ENCODE measurements at places on chromosomes 2 and 18.

- no peaks in the 10 kb centered on the region for H3K36me3 ChIP-seq
- no peak overlapping the region for H3K4me3 ChIP-seq
- no peaks in the 10 kb centered on the region for H3K27me3 ChIP-seq
- no peaks in the 10 kb centered on the region for H3K4me1 ChIP-seq
Observed at GRCh38 chr2:20401489-20401835, 45.4 kb upstream of the RHOB start.

DNA sequence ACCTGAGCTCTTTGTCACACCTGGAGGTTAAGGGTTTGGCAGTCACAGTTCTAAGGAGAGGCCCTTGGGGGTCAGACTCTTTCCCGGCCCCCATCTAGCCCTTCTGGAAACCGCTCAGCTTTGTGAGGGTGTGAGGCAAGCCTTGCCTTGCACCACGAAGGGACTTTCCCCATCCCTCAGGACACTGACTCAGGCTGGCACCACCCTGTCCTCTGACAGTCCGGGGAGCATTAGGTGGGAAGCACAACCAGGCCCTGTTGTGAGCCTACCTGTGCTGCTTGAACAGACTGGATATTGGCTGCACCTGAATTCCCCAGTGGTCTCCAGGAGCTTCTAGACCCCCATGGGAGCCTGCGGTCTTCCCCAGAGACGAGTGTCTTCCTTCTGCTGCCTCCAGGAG lies 47.0 kb upstream of the GBX2 start:
- no peak overlapping the region for H3K4me3 ChIP-seq
- DNase-seq = no peak
- H3K36me3 ChIP-seq = no peaks in the 10 kb centered on the region
- H3K27me3 ChIP-seq = peaks cover 2% of the 10 kb centered on the region
- H3K4me1 ChIP-seq = no peaks in the 10 kb centered on the region

DNA sequence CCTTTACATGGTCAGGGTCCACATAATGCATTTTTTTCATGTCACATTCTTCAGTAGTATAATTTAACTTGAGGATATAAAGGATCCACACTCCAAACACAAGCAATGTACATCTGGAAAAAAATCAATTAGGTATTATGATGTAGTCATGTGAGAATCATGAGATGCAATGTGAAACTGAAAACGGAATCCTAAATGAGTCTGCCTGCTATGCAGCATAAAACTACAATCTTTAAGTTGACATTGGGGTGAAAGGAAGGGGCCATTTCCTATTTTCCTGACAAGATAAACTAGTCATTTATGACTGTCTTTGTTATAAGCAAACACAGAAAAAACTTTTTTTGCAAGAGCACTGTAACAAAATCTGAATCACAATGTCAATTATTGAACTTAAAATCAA lies 27.6 kb downstream of the ST3GAL5 start:
- no peaks in the 10 kb centered on the region for H3K36me3 ChIP-seq
- no peak overlapping the region for H3K4me3 ChIP-seq
- no peak overlapping the region for H3K27ac ChIP-seq
- H3K27me3 ChIP-seq = no peaks in the 10 kb centered on the region
- DNase-seq = no peak

GRCh38 chr2:25190536-25190935 lies 22.2 kb upstream of the POMC start:
- no peaks in the 10 kb centered on the region for H3K36me3 ChIP-seq
- H3K27ac ChIP-seq = no peak overlapping the region
- DNase-seq = no peak
- no peak overlapping the region for H3K4me3 ChIP-seq
- H3K27me3 ChIP-seq = no peaks in the 10 kb centered on the region

- H3K4me1 ChIP-seq = no peaks in the 10 kb centered on the region
- H3K4me3 ChIP-seq = no peak overlapping the region
- no peak for DNase-seq
- no peak overlapping the region for H3K27ac ChIP-seq
Observed at GRCh38 chr2:7604456-7604855, 687.2 kb downstream of the RNF144A start.

GRCh38 chr2:166519391-166519962 lies 25.4 kb upstream of the SCN7A start:
- no peaks in the 10 kb centered on the region for H3K27me3 ChIP-seq
- H3K4me1 ChIP-seq = no peaks in the 10 kb centered on the region
- no peak overlapping the region for H3K27ac ChIP-seq
- DNase-seq = no peak
- no peaks in the 10 kb centered on the region for H3K36me3 ChIP-seq

- DNase-seq = no peak
- no peak overlapping the region for H3K4me3 ChIP-seq
- H3K4me1 ChIP-seq = no peaks in the 10 kb centered on the region
- H3K27ac ChIP-seq = no peak overlapping the region
- no peaks in the 10 kb centered on the region for H3K36me3 ChIP-seq
Observed at GRCh38 chr2:223751012-223751411, 86.4 kb downstream of the AP1S3 start.

GRCh38 chr18:26017929-26018328 lies 72.5 kb downstream of the SS18 start:
- H3K36me3 ChIP-seq = peaks cover 20% of the 10 kb centered on the region
- H3K4me3 ChIP-seq = no peak overlapping the region
- H3K4me1 ChIP-seq = no peaks in the 10 kb centered on the region
- no peak for DNase-seq
- no peaks in the 10 kb centered on the region for H3K27me3 ChIP-seq
- no peak overlapping the region for H3K27ac ChIP-seq

DNA sequence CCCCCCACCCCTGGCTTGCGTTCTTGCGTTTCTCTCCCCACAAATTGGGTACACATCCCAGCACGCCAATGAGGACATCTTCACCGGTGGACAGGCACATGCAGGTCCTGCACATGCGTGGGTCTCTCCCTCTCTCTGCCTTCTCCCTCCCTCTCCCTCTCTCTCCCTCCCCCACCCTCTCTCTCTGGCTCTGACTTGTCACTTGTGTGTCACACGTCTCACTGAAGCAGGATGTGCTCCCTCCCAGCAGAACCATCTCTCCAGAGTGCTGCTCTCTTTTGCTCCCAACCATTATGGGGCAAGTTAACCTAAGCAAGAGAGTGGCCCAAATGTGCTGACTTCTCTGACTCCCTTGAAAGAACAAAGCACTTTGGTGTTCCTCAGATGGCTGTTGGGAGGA lies 120.8 kb upstream of the CAB39 start:
- H3K36me3 ChIP-seq = no peaks in the 10 kb centered on the region
- H3K27ac ChIP-seq = no peak overlapping the region
- DNase-seq = no peak
- H3K4me3 ChIP-seq = no peak overlapping the region

- DNase-seq = no peak
- no peaks in the 10 kb centered on the region for H3K36me3 ChIP-seq
- H3K4me1 ChIP-seq = peaks cover 7% of the 10 kb centered on the region
- H3K27ac ChIP-seq = no peak overlapping the region
Observed at GRCh38 chr2:160247296-160248035, 47.4 kb upstream of the ITGB6 start.

DNA sequence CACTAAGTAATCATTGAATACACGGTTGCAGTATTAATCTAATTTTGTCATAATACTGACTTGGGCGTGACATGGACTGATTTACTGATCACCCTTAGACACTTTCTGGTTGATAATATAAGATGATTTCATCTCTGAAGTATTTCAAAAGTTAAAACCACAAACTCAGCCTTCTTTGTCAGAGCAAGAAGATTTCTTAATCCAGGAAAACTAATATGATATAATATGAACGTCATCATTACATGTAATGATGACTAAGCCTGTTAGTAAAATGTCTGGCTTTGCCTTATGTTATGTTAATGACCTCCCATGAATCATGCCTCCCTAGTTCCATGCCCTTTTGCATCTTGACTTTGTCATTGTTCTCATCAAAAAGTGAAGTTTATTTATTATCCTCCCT lies 1325.0 kb upstream of the CDH2 start:
- H3K4me1 ChIP-seq = no peaks in the 10 kb centered on the region
- no peaks in the 10 kb centered on the region for H3K36me3 ChIP-seq
- H3K4me3 ChIP-seq = no peak overlapping the region
- no peak overlapping the region for H3K27ac ChIP-seq

GRCh38 chr2:148646231-148646559 lies 1.6 kb downstream of the EPC2 start:
- no peaks in the 10 kb centered on the region for H3K36me3 ChIP-seq
- H3K27me3 ChIP-seq = no peaks in the 10 kb centered on the region
- no peak for DNase-seq
- H3K4me1 ChIP-seq = peaks cover 7% of the 10 kb centered on the region
- peak overlapping the region; percentile 100 for H3K27ac ChIP-seq

GRCh38 chr2:9021563-9022211 lies 18.2 kb upstream of the MBOAT2 start:
- no peaks in the 10 kb centered on the region for H3K27me3 ChIP-seq
- H3K27ac ChIP-seq = no peak overlapping the region

GRCh38 chr2:232097260-232097659 lies 135.7 kb downstream of the DIS3L2 start:
- H3K36me3 ChIP-seq = no peaks in the 10 kb centered on the region
- no peaks in the 10 kb centered on the region for H3K4me1 ChIP-seq
- no peak overlapping the region for H3K27ac ChIP-seq
- H3K4me3 ChIP-seq = no peak overlapping the region

DNA sequence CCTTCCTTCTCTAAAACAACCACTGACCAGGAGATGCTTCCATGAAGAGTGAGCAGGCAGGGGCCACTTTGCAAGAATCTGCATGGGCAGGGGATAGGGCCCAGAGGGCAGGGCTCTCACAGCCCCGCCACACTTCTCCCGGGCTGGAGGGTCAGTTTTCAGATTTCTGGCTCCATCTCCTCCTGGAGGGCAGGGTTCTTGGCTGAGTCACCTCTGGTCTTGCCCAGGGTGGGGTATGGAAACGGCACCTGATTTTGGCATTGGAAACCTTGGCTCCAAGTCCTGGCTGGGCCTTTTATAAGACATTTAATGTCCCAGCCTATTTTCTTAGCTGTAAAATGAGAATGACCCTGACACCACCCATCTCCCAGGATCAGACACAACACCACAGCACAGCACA lies 27.6 kb upstream of the ASPRV1 start:
- peaks cover 8% of the 10 kb centered on the region for H3K36me3 ChIP-seq
- H3K4me1 ChIP-seq = no peaks in the 10 kb centered on the region
- H3K27me3 ChIP-seq = no peaks in the 10 kb centered on the region
- no peak for DNase-seq
- H3K27ac ChIP-seq = no peak overlapping the region

GRCh38 chr18:64134044-64134747 lies 14.7 kb downstream of the LINC00305 start:
- H3K4me1 ChIP-seq = no peaks in the 10 kb centered on the region
- no peaks in the 10 kb centered on the region for H3K36me3 ChIP-seq
- H3K27me3 ChIP-seq = no peaks in the 10 kb centered on the region
- no peak overlapping the region for H3K4me3 ChIP-seq
- H3K27ac ChIP-seq = peak overlapping the region; percentile 47

DNA sequence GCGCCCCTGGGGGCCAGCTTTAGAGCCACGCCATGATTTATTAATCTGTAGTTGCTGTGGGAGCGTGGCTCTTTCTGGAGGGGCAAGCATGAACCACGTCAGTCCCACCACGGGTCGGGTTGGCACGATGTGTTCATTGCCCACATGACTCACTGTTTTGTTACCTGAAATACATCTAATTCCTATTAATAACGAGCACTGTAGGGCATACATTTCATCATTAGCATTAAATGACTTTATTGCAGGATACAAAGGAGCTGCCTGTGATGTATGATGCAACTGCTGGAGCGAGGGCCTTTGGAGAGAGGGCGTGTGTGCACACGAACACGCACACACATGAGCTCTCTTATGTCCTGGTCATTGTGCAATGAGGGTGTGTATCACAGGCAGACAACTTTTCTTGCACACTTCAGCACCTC lies 127.0 kb downstream of the INHBB start:
- no peak overlapping the region for H3K4me3 ChIP-seq
- no peak for DNase-seq
- H3K4me1 ChIP-seq = peaks cover 42% of the 10 kb centered on the region
- H3K27me3 ChIP-seq = no peaks in the 10 kb centered on the region
- peak overlapping the region; percentile 69 for H3K27ac ChIP-seq

DNA sequence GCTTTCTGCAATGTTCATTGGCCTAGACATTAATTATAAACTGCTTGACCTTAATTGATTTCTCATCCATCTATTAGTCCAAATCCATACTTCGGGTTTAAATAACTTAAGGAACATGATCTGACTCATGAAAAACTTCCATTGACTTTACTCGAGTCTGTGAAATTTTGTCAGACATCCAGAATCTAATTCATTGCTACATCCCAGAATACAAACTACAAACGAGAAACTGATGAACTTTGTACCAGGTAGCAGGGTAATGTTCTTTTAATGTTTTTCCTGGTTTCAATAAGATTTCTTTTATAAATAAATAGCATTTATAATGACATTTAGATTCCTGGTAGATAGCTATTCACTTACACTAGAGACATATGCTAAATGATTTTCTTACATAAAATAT lies 36.0 kb upstream of the IKZF2 start:
- no peak overlapping the region for H3K4me3 ChIP-seq
- no peak overlapping the region for H3K27ac ChIP-seq
- H3K36me3 ChIP-seq = no peaks in the 10 kb centered on the region
- H3K27me3 ChIP-seq = no peaks in the 10 kb centered on the region

DNA sequence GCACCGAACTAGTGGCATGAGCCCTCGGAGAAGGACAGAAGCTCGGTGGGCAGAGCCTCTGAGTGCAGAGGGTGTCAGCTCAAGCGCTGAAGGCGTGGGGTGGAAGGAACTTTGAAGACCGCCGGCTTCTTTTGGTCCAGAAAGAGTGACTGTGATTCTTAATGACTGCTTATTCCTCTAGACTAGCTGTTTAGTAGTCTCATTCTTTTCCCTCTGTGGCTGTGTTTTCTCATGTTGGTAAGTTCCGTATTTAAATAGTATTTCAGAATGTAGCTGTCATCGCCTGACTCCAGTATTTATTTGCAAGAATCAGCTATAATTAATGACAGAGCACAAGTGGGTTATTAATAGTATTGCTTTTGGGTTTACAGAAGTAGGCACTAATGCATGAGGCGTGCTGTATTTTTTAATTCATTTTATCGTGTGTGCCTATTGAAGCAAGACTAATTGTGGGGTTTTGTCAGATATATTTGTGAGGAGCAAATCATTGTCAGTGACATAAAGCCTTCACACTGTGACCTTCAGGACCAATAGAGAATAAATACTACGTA lies 80.8 kb upstream of the NFATC1 start:
- no peak overlapping the region for H3K4me3 ChIP-seq
- no peak for DNase-seq
- no peak overlapping the region for H3K27ac ChIP-seq
- no peaks in the 10 kb centered on the region for H3K4me1 ChIP-seq
- H3K36me3 ChIP-seq = no peaks in the 10 kb centered on the region
- H3K27me3 ChIP-seq = no peaks in the 10 kb centered on the region

- H3K36me3 ChIP-seq = no peaks in the 10 kb centered on the region
- no peaks in the 10 kb centered on the region for H3K4me1 ChIP-seq
- no peak overlapping the region for H3K4me3 ChIP-seq
- no peak overlapping the region for H3K27ac ChIP-seq
- no peak for DNase-seq
- H3K27me3 ChIP-seq = no peaks in the 10 kb centered on the region
Observed at GRCh38 chr2:121801916-121802315, 46.5 kb downstream of the TSN start.

- H3K4me3 ChIP-seq = no peak overlapping the region
- DNase-seq = no peak
- H3K36me3 ChIP-seq = peaks cover 5% of the 10 kb centered on the region
Observed at GRCh38 chr2:119932809-119933208, 80.1 kb upstream of the EPB41L5 start.

GRCh38 chr2:63875559-63876245 lies 34.0 kb downstream of the UGP2 start:
- no peak overlapping the region for H3K27ac ChIP-seq
- DNase-seq = no peak
- H3K27me3 ChIP-seq = no peaks in the 10 kb centered on the region
- no peak overlapping the region for H3K4me3 ChIP-seq
- H3K36me3 ChIP-seq = no peaks in the 10 kb centered on the region

GRCh38 chr2:150109028-150109427 lies 378.4 kb downstream of the RND3 start:
- no peak overlapping the region for H3K27ac ChIP-seq
- no peaks in the 10 kb centered on the region for H3K27me3 ChIP-seq
- no peaks in the 10 kb centered on the region for H3K36me3 ChIP-seq
- H3K4me3 ChIP-seq = no peak overlapping the region
- no peaks in the 10 kb centered on the region for H3K4me1 ChIP-seq
